ENCODE measurements at places on chromosomes 6 and 20.
A peak's percentile ranks its signal among the peaks of the same experiment; 100 is the strongest.

- no peak for DNase-seq
Measured at GRCh38 chr6:33886673-33887144, 82.9 kb upstream of the MLN start.

DNA sequence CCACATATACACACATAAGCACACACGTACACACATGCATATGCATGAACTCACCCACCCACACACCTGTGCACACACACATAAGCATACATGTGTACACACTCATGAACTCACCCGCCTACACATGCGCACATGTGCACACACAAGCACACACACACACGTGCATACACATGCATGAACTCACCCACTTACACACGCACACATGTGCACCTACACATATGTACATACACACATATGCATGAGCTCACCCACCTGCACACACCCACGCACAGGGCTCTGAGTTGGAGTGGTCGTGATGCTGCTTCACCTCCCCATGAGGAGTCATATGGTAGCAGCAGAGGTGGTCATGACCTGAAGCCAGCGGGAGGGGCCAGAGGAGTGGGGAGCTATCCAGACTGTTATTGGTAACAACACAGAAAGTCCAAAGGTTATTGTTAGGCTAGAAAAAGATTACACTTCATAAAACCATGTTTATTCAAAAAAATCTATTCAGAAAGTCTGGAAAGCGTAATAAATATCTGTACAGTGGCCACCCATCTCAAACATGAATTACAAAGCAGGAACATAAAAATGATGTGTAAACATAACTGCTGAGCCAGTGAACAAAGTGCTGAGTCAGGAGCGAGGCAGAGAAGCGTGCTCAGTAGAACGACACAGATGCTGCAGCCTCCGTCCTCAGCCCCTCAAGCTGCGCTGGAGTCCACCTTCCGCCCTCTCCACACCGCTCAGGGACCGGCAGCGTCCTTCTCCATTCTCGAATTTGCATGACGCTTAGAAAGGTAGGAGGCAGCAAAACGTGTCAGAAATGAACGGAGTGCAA is 26.4 kb upstream of the MPC1 start:
- DNase-seq, result no peak

- DNase-seq, result peak; percentile 23
Measured at GRCh38 chr20:37990571-37991151, 42.6 kb downstream of the TTI1 start.

DNA sequence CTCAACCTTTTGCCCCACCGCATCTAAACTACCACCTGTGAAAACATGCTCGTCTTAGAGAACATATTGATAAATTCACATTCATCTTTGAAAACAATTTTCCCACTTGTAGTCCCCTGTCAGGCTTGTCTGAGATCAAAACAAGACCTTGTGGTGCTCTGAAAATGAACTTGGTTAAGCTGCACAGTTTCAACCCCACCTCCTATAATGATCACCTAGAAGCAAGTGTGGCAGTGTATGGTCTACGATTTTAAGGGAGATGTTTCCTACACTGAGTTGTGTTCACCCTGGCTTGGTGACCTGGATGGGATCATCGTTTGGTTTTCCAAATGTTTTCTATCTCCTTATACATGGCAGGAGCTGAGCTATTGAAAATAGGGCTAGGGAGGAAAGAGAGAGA is 539.4 kb downstream of the DOK5 start:
- no peak for DNase-seq

- no peak for DNase-seq
Measured at GRCh38 chr20:46119028-46119546, 973 bp downstream of the CD40 start.

GRCh38 chr6:158038291-158039177 is 56.9 kb downstream of the SYNJ2 start:
- DNase-seq, result no peak

GRCh38 chr6:123415844-123416468 is 220.8 kb downstream of the TRDN start:
- peak; percentile 39 for DNase-seq

GRCh38 chr6:68546620-68547019 is 88.5 kb upstream of the ADGRB3 start:
- DNase-seq, result no peak
